Fibroblast of skin of scalp (primary cell): ENCODE measurements at places on chromosomes 6 and 20.

DNA sequence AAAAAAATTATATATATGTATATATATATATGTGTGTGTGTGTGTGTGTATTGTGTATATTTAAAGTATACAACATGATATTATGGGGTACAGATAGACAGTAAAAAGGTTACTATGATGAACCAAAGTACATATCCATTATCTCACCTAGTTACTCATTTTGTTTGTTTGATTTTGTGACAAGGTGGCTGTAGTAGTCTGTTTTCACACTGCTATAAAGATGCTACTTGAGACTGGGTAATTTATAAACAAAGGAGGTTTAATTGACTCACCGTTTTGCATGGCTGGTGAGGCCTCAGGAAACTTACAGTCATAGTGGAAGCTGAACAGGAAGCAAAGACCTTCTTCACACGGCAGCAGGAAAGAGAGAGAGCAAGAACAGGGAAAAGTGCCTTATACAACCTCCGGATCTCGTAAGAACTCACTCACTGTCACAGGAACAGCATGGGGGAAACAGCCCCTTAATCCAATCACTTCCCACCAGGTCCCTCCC is 30.2 kb upstream of the DACT2 start:
- DNase-seq, result no peak

DNA sequence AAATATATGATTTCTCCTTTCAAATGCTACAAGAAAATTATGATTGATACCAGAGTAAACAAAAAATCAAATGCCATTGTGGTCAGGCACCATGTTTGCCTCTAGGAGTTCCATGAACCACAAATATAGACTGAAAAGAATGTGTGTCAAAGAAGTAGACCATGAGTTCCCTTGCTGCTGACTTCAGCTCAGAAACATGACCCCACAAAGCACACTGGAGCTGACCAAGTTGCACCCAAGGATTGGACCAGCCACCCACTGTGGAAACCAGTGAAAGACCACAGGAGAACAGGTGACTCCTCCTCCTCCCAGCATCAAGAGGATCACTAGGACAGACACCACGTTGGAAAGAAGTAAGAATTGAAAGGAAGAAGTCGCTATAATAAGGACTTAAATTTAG is 90.8 kb upstream of the TENT5A start:
- no peak for DNase-seq

GRCh38 chr6:116468293-116468692 is 7.1 kb downstream of the CALHM6 start:
- DNase-seq, result no peak

- no peak for DNase-seq
Observed at GRCh38 chr6:108423982-108424705, 129.3 kb downstream of the AFG1L start.

- DNase-seq, result no peak
Observed at GRCh38 chr6:98844244-98845210, 10.2 kb downstream of the POU3F2 start.

DNA sequence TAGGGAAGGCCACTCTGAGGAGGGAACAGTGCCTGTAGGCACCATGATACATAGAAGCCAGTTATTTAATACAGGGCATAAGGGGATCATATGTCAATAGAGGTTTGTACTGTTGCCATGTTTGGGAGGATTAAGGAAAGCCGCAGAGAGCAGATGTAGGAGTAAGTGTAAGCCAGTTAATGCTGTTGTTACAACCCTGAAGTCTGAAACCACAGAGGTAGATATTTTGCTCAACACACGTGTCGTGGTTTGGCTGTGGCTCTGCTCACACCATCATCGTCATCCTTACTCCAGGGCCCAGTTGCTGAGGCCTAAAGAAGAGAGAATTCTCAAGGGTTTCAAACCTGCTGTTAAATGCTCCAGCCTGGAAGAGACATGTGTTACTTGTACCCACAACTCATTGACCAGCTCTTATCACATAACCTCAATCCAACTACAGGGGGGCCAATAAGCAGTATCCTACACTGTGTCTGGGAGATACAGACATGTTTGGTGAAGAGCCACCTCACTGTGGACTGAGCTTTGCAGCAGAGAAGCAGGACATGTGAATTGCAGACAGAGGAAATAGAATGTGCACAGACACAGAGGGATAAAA is 31.0 kb upstream of the PSMF1 start:
- no peak for DNase-seq
